NCI-H2227 treated with DMSO at 0.1 percent for 48 hours (cell line): ENCODE measurements at places on chromosomes 2 and 18.

- DNase-seq, result no peak
These were observed 250.6 kb downstream of the EIPR1 start for GRCh38 chr2:3126911-3127621.

GRCh38 chr2:144004742-144005141 is 515.2 kb downstream of the ZEB2 start:
- peak; percentile 44 for DNase-seq

DNA sequence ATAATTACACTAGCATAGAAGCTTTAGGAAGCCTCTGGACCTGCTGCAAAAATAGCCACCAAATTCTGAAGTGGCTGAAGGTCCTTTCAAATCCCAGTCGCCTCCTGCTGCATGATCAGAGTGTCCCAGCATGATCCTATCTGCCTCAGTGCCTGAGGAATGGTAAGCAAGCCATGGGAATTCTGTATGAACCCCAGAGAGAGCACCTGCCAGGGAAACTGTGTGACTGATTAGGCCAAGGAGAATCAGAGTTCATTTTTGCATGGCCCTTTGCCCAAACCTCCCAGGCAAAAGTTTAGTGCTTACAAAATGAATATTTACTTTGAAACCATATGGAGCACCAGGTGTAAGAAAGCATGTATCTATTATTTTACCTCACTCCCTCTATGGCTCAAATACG is 221.4 kb downstream of the ARL4C start:
- DNase-seq, result no peak

DNA sequence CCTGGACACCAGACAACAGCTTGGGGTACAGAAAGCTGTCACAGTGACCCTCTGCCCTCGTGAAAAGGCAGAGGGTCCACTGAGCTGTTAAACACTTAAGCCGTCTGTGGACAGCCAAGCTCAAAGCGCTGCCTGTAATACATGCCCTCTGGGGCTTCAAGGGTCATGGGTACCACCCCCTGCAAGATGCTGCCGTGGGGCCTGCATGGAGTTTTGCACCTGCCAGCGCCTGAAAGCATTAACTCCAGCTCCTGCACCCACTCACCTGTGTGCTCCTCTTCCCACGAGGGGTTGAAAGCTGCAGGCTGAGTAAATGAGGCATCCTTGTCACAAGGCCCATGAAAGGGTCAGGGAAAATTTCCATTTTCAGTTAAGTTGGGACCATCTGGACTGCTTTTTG is 70.6 kb upstream of the PHLPP1 start:
- no peak for DNase-seq

DNA sequence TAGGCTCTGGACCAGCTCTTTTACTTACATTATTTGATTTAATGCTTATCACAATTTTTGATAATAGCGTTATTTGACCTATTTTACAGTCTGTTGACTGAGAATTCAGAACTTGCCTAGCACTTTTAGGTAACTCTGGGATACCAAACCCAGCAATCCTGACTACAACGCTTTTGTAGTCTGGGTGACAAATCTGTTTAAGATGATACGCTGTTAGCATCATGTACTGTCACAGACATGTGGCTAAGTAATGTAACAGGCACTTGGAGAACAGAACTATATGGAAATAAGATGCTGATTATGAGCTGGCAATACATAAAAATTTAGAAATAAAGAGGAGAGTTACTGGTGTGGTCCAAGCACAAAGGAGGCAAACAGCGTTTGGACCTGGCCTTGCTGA is 130.6 kb downstream of the RBMS1 start:
- no peak for DNase-seq

DNA sequence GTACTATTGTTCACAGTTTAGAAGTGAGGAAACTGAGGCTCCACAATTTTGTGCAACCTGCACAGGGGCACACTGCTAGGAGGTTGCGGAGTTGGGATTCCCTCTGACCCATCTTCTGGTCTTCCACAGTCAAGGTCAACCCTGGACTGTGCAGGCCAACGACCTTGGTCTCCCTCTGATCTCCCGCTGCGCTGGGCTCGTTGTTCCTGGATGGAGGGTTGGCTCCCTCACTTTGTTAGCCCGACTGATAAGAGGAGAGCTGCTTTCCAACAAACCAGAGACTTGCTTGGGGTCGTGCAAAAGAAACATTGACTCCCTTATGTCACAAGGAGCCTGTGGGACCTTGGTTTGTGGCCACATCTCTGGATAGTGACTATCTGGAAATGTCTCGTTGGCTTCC is 187.6 kb downstream of the MYCN start:
- DNase-seq, result no peak

DNA sequence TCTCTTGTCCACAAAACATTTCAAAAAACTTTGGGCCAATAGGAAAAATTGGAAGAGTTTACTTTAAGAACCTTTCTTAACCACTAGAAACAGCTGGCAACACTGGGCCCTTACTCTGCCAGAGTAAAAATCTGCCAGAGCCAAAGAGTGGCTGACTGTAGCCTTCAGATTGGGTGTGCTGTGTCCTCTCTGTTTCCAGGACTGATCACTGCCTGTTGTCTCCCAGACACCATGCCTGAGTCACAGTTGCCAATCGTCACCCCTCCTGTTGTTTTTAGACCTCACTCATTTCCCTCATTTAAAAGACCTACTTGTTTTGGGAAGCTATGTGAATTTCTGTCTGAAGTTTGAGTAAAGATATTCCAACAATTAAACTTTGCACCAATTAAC is 159.1 kb downstream of the PPP1R1C start:
- DNase-seq, result no peak

DNA sequence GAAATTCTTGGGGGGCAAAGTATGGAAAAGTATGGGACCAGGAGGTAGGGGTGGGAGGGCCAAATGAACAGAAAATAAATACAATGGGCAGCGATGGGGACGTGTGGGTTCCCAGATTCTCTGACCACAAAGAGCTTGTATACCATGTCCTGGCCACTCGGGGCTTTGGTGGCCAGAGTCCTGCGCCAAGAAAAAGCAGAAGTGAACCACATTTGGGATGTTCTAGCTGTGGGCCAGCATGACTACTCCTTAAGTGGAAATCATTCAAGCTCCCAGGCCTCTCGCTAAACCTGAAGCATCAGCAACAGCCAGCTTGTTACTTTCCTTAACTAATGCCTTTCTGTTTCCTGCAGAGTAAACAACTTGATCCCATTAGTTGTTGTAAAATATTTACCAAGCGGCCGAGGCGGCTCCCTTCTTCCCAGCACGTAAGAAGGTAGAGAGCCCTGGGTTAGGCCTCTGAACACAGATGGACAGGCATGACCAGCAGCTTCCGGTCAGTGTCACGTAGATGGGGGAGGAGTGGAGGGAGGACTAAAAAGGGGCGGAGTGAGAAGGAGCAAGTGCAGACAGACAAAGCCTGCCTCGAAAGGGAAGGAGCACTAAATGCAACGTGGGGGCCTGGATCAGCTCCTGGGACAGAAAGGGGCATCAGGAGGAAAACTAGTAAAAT is 88.2 kb downstream of the GALNT14 start:
- DNase-seq, result no peak

DNA sequence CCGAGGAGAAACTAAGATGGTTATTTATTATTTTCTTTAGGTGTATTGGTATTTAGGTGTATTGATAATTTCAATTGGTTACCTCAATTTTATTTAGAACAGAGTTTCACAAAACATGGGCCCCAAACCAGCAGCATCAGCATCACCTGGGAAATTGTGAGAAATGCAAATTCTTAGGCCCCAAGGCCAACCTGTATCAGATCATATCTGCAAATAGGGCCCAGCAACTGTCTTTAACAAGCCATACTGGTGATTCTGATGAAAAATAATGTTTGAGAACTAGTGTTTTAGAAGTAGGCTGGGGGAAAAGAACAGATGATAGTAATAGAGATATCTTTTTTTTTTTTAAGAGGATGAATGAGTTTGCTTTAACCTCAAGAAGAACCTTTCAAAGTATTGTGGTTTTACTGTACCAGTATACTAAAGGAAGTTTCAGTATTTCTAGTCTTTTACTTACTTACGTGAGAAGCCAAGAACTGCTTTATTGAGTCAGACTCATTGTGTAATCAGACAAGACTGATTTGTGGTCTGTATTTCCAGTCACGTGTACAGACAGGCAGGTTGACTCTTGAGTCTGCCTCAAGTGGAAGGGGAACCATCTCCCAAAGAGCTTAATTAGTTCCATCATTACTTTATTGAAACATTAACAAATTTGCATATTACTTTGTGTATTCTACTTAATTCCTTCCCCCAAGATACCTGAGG is 60.4 kb upstream of the GAREM1 start:
- DNase-seq, result no peak

- no peak for DNase-seq
These were observed 167.8 kb downstream of the NUP35 start for GRCh38 chr2:183292028-183292427.

- no peak for DNase-seq
These were observed 198.9 kb downstream of the BCL2 start for GRCh38 chr18:63120620-63121019.

DNA sequence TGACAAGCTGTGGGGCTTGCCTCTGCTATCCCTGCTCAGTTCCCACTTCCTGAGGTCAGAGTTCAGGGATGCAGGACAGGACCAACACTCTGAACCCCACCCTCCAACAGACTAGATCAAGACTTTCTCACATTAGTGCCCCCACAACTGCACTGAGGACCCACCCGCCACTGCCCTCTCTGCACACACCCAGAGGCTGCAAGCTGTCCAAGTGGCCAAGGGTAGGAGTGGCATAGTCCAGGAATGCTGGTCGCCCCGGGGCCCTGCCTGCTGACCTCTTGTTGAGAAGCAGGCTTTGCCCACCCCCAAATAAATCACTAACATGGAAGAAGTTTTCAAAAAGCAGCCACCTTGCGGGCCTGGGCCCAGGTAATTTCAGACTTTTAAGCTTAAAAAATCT is 5.5 kb upstream of the KIF1A start:
- no peak for DNase-seq

GRCh38 chr2:53945538-53945937 is 25.3 kb downstream of the PSME4 start:
- no peak for DNase-seq

GRCh38 chr2:238370823-238371372 is 50.6 kb downstream of the TRAF3IP1 start:
- DNase-seq, result no peak
